ENCODE measurements at places on chromosomes 5 and 9. TPM values are rescaled to one million over a fixed set of nuclear protein-coding genes. Genes with fewer than 3 reads are reported as not detected.

The CLIC3 gene
- 0.64 TPM for total RNA-seq

The ADGRD2 gene
- not detected for total RNA-seq

The AJM1 gene
- total RNA-seq: 5.1 TPM

DNA sequence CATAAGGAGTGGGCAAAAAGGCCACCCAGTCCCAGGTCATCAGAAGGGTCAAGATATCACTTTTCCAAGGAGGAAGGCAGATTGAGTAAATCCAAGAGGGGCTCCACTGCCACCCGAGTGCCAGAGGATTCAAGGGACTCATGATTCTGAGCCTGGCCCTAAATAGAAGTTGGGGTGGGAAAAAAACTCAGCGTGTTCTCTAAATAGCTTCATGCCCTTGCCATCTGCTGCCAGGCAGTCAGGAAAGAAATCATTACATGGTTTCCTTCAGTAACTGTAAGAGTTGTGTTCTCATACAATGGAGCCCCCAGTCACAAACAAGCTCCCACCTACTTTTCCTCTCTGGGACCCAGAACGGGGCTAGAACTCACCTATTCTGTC is 37.2 kb downstream of the SAR1B start:
- H3K4me3 ChIP-seq: no peak overlapping the region
- H3K36me3 ChIP-seq: no peaks in the 10 kb centered on the region
- H3K4me1 ChIP-seq: peaks cover 8% of the 10 kb centered on the region
- no peak for DNase-seq

DNA sequence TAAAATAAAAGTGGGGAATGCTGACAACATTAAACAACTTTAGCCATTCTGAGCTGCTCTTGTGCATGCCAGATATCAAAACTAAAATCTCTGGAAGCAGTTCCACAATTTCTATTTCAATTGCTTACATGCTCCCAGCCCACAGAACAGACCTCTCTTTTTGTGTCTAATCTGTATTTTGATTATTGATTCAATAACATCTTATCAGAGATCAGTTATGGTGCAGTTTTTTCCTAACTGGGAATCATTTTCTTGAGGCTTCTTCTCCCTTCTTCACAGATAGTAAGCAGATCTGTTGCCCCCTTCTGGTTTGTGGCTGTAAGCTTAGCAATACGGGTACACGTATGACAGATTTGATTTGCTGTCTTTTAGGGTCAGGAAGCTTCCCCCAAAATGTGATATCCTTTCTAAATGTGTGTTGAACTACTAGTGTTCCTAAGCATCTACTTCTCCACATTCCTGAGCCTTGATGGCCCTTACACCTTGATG is 39.4 kb downstream of the MRPS27 start:
- H3K27ac ChIP-seq: no peak overlapping the region
- H3K4me3 ChIP-seq: no peak overlapping the region
- peaks cover 28% of the 10 kb centered on the region for H3K36me3 ChIP-seq
- H3K27me3 ChIP-seq: no peaks in the 10 kb centered on the region
- DNase-seq: no peak

- H3K27me3 ChIP-seq: no peaks in the 10 kb centered on the region
- peaks cover 8% of the 10 kb centered on the region for H3K36me3 ChIP-seq
- H3K4me1 ChIP-seq: peaks cover 12% of the 10 kb centered on the region
Observed at GRCh38 chr5:14447958-14448911, 133.4 kb upstream of the OTULINL start.

DNA sequence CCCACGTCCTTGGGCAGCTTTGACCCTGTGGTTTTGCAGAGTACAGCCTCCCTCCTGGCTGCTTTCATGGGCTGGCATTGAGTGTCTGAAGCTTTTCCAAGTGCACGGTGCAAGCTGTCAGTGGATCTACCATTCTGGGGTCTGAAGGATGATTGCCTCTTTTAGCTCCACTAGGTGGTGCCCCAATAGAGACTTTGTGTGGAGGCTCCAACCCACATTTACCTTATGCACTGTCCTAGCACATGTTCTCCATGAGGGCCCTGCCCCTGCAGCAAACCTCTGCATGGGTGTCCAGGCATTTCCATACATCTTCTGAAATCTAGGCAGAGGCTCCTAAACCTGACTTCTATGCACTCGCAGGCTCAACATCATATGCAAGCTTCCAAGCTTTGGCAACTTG is 644.2 kb upstream of the CDH9 start:
- H3K4me1 ChIP-seq: no peaks in the 10 kb centered on the region
- no peak for DNase-seq
- H3K36me3 ChIP-seq: no peaks in the 10 kb centered on the region
- H3K27ac ChIP-seq: no peak overlapping the region
- no peak overlapping the region for H3K4me3 ChIP-seq
- H3K27me3 ChIP-seq: no peaks in the 10 kb centered on the region

- H3K4me3 ChIP-seq: no peak overlapping the region
- no peaks in the 10 kb centered on the region for H3K27me3 ChIP-seq
- H3K27ac ChIP-seq: no peak overlapping the region
- DNase-seq: no peak
- H3K36me3 ChIP-seq: no peaks in the 10 kb centered on the region
- H3K4me1 ChIP-seq: no peaks in the 10 kb centered on the region
Observed at GRCh38 chr5:36273809-36274526, 27.7 kb downstream of the RANBP3L start.

GRCh38 chr9:90642570-90643539 is at the start of gene DIRAS2:
TSS of gene DIRAS2 (minus strand) at chr9:90642824. CDS start at chr9:90613827, 28,997 bp downstream.
- no peaks in the 10 kb centered on the region for H3K36me3 ChIP-seq
- DNase-seq: peak; percentile 64
- peaks cover 5% of the 10 kb centered on the region for H3K4me1 ChIP-seq
- peak within 1 kb of the TSS; percentile 82 for H3K4me3 ChIP-seq
- H3K27ac ChIP-seq: peak within 1 kb of the TSS; percentile 33

DNA sequence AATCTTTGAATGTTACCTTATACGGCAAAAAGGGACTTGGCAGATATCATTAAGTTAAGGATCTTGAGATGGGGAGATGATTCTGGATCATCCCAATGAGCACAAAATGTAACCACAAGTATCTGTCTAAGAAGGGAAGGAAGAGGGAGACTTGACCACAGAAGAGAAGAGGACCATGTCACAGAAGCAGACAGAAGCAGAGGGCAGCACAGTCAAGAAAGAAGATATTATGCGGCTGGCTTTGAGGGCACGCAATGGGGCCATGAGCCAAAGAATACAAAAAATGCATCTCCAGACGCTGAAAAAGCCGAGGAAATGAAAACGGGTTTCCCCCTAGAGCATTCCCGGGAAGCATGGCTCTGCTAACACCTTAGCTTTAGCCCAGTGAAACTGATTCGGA is 225.3 kb downstream of the NR2F1-AS1 start:
- H3K4me1 ChIP-seq: no peaks in the 10 kb centered on the region
- DNase-seq: no peak
- no peak overlapping the region for H3K27ac ChIP-seq

GRCh38 chr5:97628807-97629206 is 445.8 kb upstream of the RIOK2 start:
- no peaks in the 10 kb centered on the region for H3K4me1 ChIP-seq
- no peak overlapping the region for H3K27ac ChIP-seq
- no peak for DNase-seq
- no peaks in the 10 kb centered on the region for H3K27me3 ChIP-seq

GRCh38 chr5:6604946-6605345 is 27.9 kb downstream of the NSUN2 start:
- H3K27ac ChIP-seq: no peak overlapping the region
- no peaks in the 10 kb centered on the region for H3K27me3 ChIP-seq
- H3K4me1 ChIP-seq: no peaks in the 10 kb centered on the region
- H3K36me3 ChIP-seq: peaks cover 29% of the 10 kb centered on the region

GRCh38 chr9:18109675-18110074 is 364.3 kb upstream of the ADAMTSL1 start:
- H3K36me3 ChIP-seq: no peaks in the 10 kb centered on the region
- H3K4me1 ChIP-seq: no peaks in the 10 kb centered on the region
- no peak for DNase-seq
- H3K27me3 ChIP-seq: peaks cover 4% of the 10 kb centered on the region

- H3K27me3 ChIP-seq: no peaks in the 10 kb centered on the region
- DNase-seq: no peak
- peaks cover 1% of the 10 kb centered on the region for H3K36me3 ChIP-seq
- no peak overlapping the region for H3K4me3 ChIP-seq
- no peak overlapping the region for H3K27ac ChIP-seq
- peaks cover 6% of the 10 kb centered on the region for H3K4me1 ChIP-seq
Observed at GRCh38 chr5:23450187-23450586, 57.2 kb upstream of the PRDM9 start.

- H3K4me3 ChIP-seq: no peak overlapping the region
- no peak for DNase-seq
- H3K36me3 ChIP-seq: no peaks in the 10 kb centered on the region
Observed at GRCh38 chr9:13737885-13738284, 458.4 kb upstream of the MPDZ start.

- no peak overlapping the region for H3K27ac ChIP-seq
- H3K4me1 ChIP-seq: peaks cover 18% of the 10 kb centered on the region
- H3K4me3 ChIP-seq: no peak overlapping the region
- H3K27me3 ChIP-seq: no peaks in the 10 kb centered on the region
- DNase-seq: no peak
Observed at GRCh38 chr9:111005746-111006470, 32.4 kb downstream of the LPAR1 start.

- H3K27me3 ChIP-seq: no peaks in the 10 kb centered on the region
- H3K36me3 ChIP-seq: no peaks in the 10 kb centered on the region
- H3K4me3 ChIP-seq: no peak overlapping the region
Observed at GRCh38 chr5:74040065-74040551, 414.1 kb downstream of the ARHGEF28 start.

- H3K27ac ChIP-seq: no peak overlapping the region
- H3K4me1 ChIP-seq: peaks cover 2% of the 10 kb centered on the region
- H3K4me3 ChIP-seq: no peak overlapping the region
- H3K36me3 ChIP-seq: no peaks in the 10 kb centered on the region
- H3K27me3 ChIP-seq: no peaks in the 10 kb centered on the region
Observed at GRCh38 chr5:38807570-38808483, 38.0 kb upstream of the OSMR start.

GRCh38 chr5:165015547-165015946 is 1510.1 kb downstream of the MAT2B start:
- DNase-seq: no peak
- H3K4me1 ChIP-seq: no peaks in the 10 kb centered on the region
- H3K36me3 ChIP-seq: no peaks in the 10 kb centered on the region
- H3K4me3 ChIP-seq: no peak overlapping the region
- no peak overlapping the region for H3K27ac ChIP-seq

GRCh38 chr9:120707170-120707569 is 7.1 kb downstream of the MEGF9 start:
- H3K27me3 ChIP-seq: no peaks in the 10 kb centered on the region
- H3K4me3 ChIP-seq: no peak overlapping the region
- peaks cover 5% of the 10 kb centered on the region for H3K36me3 ChIP-seq
- no peak for DNase-seq
